ENCODE measurements at places on chromosomes 5 and 9. TPM values are rescaled to one million over a fixed set of nuclear protein-coding genes. Genes with fewer than 3 reads are reported as not detected.

- no peak for DNase-seq
Observed at GRCh38 chr9:132578367-132578932, 4.0 kb upstream of the BARHL1 start.

- no peak for DNase-seq
Observed at GRCh38 chr9:93589688-93590087, 13.3 kb downstream of the PHF2 start.

DNA sequence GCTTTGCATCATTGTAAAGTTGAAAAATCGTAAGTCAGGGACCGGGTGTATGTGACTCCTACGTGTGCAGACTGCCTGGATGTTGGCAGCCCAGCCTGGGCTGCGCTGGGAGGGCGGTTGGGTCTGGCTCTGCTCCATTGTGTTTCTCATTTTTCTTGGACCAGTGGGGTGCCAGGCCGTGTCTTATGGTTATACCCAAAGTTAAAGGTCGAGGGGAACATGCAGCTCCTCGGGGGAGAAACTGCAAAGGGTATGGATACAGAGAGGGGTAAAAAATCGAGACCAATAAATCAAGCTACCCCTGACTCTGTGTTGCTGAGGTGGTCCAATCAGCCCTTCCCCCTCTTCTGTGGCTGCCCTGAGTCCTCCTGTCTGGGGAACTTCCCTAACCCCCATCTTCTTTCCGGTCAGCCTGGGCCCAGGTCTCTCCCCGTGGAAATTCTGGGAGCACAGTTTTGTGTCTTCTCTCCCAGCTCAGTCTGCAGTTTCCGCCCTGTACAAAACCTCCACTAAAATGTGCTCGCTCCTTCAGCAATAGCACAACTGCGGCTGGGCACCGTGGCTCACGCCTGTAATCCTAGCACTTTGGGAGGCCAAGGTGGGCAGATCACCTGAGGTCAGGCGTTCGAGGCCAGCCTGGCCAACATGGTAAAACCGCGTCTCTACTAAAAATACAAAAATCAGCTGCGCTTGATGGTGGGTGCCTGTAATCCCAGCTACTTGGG, 34.1 kb upstream of the UNC5A start:
- DNase-seq = no peak

LCN12 gene
- 17.9 TPM for total RNA-seq
